ENCODE measurements at places on chromosomes 5 and 9.

DNA sequence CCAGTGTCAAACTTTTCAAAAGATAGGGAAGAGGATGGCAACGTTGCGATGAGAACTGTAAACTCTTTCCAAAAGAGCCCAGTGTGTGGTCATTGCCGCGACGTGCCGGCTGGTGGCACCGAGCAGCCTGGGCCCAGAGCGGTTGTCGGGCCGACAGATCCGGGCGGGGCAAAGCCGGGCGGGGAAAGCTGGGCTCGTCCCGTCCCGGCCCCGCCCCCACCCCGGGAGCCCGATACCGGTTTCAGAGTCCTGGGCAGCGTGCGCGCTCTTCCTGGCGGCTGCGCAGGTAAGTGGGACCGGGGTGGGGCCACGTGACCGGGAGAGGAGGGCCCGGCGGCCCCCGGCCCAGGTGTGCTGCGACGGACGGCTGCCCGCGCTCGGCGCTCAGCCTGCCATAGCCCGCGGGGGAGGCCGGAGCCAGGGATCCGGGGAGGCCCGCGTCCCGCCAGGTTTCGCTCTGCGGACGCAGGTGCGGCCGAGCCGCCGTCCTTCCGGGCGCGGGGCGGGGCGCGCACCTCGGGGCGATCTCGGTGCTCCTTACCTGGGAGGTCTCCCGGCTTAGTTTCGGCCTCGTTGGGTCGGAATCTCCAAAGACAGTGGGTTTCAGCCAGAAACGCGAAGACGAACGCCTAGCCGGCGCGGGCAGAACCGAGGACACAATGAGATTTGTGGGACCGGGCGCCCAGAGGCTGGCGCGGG, at the start of gene MARVELD2:
Gene MARVELD2 (plus strand): TSS at position 232 of the 699 bp plus-strand sequence. CDS start 4,270 bp downstream, outside the sequence.
- peak; percentile 91 for DNase-seq

- no peak for DNase-seq
These were observed 141.1 kb downstream of the EFNA5 start for GRCh38 chr5:107529618-107530017.

GRCh38 chr9:131394464-131395156, 724 bp downstream of the PRRC2B start:
- DNase-seq = no peak

DNA sequence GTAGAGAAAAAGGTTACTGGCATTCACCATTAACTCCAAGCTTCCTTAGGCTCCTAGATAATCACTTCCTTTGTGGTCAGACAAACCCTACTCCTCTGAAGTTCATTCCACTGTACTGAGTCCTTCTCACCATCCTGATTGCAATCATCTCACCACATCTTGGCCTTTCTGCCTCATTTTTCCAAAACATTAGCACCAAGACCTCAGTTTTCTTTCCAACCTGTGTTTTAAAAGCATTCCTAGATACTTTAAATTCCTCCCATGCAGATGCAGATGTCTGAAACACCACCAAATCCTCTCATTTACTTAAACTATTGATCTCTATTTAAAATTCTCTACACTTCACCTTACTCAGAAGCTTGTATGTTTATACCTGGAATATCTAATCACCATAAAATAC, 961.3 kb upstream of the CTNND2 start:
- no peak for DNase-seq

DNA sequence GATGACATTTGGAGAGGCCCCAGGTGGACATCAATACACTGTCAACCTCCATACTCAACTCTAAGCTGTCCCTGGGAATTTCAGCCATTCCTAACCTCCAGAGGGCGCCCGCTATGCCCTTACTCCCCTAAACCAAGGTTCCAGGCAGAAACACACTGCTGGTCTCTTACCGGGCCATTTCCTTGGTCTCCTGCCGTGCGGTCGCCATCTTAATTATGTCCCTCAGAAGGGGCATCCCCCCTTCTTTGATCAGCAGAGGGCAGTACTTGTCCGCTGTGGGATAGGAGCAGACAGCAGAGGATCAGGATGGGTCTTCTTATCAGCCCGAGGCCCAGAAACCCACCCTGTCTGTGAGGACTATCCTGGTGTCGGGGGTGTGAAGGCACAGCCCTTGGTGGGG, 9.3 kb upstream of the ZDHHC12 start:
- DNase-seq = peak; percentile 64

DNA sequence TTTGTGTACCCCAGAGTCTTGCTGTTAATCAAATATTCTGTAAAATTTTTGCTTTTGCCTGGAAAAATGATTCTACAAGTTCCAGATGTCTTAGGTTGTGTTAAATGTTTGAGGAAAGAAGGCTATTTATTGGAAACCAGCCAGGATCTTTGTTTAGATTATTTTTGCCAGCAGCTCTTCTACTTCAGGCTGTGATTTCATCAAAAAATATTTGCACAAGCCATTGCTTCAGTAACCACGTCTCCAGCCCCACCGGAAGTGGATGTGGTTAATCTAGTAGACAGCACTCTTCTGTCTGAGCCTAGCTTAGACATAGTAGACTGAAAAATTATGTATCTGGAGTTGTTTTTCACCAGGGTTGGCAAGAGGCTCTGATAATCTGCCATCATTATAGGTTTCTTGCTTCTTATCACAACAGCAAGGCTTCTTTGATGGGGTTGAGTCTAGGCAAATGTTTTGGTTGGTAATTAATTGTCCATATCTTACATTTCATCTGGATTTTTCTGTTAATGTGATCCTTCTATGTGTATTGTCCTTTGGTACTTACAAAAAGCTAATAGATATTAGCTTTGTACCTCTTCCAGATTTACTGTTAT, 17.1 kb downstream of the KCTD16 start:
- peak; percentile 63 for DNase-seq

GRCh38 chr5:36397901-36398536, 96.3 kb upstream of the RANBP3L start:
- DNase-seq = no peak

DNA sequence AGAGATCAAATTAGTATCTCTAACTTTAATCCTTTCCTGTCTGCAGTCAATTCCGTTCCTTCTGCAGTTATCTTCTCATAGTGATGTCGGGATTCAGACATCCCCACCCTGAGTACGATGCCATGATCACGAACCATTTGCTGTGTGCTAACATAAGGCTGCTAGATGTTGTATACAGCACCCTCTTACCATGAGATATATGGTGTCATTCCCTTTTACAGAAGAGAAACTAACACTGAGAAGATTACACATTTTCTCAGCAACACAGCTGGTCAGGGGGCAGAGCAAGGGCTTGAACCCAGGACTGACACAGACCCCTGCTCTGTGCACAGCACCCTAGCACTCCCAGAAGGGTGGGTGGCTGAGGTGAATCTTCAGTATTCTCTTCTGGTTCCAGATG, 46.9 kb upstream of the HSD17B4 start:
- DNase-seq = no peak

DNA sequence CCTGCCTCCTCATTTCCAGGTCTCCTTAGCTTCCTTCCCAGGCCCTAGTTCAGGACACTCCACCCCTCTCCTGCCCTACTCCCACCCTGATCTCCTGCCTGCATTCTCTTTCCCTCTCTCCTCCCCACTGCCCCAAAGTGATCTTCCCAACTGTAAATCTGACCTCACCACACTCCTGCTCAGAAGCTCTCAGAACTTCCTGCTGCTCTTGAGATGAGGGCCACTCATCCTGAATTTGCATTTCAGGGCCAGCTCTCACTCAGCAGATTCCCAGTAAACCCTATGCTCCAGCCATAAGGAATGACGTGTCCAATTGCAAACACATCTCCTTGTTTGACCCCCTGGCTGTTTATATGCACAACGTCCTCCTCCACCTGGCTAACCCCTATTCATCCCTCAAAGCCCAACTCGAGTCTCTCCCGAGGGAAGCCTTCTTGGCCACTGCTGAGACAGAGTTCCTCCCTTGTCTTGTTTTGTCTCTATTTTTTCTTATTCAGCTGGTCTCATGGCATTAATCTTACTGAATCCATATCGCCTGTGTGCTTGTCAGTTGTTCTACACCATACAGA, 95.0 kb downstream of the NSG2 start:
- no peak for DNase-seq

DNA sequence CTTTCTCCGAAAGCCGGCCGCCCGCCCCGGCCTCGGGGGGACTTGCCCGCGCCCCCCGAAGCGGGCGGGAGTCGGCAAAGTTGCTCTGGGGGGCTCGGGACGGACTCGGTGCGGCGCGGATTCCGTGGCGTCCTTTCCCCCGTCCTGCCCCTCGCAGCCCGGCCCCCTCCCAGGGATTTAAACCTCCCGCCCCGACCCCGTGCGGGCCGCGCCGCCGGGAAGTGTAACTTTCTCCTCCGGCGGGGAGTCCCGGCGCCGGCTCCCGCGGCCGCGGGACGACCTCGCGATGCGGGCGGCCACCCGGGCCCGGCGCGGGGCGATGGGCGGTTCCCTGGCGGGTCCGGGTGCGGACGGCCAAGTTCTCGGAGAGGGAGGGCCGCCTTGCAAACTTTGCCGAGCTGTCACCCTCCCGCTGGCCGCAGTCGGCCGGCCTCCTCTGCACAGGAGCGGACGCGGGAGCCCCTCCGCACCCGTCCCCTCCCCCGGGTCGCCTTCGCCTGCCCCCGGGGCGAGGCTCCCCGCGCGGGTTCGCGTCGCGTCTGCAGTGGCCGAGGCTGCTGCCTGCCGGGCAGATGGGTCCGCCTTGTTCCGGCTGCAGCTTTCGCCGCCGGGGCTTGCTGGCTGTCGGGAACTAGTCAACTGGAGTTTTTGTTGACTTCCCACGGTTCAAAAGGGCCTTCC, 732 bp downstream of the PBX3 start:
- DNase-seq = no peak
